Fibroblast of lung (primary cell): ENCODE measurements at places on chromosomes 3 and 15. TPM values are rescaled to one million over a fixed set of nuclear protein-coding genes. Genes with fewer than 3 reads are reported as not detected.

The ARF4 gene
- total RNA-seq: 121 and 173 TPM in 2 replicates

GRCh38 chr3:44077267-44077666 lies 164.4 kb upstream of the TOPAZ1 start:
- DNase-seq: no peak

GRCh38 chr3:108333961-108334360 lies 37.6 kb downstream of the HHLA2 start:
- no peak for DNase-seq

The GP5 gene
- total RNA-seq: under 0.01 and 0.17 TPM in 2 replicates

DNA sequence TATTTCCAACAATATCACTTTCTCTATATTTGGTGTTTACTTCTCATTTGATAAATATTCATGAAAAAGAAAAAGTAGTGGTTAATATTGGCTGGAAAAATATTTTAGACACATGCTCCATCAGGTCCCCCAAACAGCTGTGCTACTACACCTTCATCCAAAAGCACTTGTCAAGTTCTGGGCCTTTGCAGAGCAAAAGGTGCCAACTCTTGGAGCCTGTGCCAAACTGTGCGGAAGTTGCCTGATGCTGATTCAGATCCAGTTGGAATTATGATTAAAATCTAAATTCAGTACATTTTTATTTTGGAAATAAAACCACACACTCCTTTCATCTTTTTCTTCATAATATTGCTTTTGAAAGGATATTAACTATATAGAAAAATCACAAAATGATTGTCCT lies 1497.4 kb upstream of the CADM2 start:
- no peak for DNase-seq

GRCh38 chr3:155225417-155225816 lies 68.1 kb downstream of the STRIT1 start:
- no peak for DNase-seq

GRCh38 chr15:68173119-68173518 lies 32.0 kb downstream of the CALML4 start:
- no peak for DNase-seq

- peak; percentile 29 for DNase-seq
Observed at GRCh38 chr15:47412136-47412535, 305.2 kb upstream of the SEMA6D start.

The RPL15 gene
- total RNA-seq: 1,860 and 3,172 TPM in 2 replicates

DNA sequence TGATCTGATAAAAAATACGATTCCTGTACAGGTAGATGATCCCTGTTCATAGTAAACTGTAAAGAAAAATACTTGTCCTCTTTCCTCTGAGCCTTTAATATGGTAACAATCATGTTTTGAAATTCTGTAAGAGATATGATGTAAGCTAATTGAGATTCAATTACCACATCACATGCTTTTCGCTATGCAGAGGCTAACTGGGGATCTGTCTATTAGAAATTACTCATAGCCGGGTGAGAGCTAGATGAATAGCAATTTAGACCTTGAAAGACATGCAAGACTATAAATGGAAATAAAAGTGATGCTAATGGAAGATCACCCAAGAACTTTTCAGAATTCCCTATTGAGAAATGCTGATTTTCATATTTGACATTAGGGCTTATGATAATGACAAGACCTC lies 579.9 kb upstream of the ZNF717 start:
- no peak for DNase-seq

DNA sequence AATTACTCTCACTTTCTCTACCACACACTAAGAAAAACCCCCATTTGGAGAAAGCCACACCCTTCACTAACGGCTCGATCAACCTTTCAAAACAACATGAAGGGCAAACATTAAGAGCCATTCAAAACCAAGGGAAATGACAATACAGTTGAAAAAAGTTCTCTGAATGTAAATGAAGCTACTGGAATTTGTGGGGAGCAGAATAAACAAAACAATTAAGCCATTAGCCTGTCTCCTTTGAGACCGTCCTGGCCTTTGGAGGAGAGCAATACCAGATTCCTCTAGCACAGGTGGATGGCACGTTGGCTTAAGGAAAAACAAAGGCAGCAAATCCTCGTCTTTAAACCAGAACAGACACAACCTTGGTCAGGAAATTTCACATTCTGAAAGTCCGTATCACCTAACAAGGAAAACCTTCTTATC lies 18.7 kb downstream of the MYO1E start:
- DNase-seq: no peak

DNA sequence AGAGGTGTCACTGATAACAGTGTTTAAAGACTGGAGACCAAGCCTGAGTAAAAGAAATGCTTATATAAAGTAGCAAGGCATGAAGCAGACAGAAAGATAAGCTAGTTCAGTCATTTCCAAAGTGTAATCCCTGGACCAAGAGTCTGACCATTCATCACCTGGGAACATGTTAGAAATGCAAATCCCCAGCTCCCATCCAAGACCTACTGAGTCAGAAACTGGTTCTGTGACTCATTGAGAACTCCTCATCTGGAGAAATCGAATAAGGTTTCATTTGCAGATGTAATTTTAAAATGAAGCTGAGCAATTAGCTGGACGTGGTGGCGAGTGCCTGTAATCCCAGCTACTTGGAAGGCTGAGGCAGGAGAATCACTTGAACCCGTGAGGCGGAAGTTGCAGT lies 473.9 kb upstream of the UBE2E2 start:
- no peak for DNase-seq

GRCh38 chr3:171526869-171527268 lies 66.7 kb upstream of the TNIK start:
- peak; percentile 88 for DNase-seq

The COL7A1 gene
- 15.9 and 36.7 TPM in 2 replicates for total RNA-seq

DNA sequence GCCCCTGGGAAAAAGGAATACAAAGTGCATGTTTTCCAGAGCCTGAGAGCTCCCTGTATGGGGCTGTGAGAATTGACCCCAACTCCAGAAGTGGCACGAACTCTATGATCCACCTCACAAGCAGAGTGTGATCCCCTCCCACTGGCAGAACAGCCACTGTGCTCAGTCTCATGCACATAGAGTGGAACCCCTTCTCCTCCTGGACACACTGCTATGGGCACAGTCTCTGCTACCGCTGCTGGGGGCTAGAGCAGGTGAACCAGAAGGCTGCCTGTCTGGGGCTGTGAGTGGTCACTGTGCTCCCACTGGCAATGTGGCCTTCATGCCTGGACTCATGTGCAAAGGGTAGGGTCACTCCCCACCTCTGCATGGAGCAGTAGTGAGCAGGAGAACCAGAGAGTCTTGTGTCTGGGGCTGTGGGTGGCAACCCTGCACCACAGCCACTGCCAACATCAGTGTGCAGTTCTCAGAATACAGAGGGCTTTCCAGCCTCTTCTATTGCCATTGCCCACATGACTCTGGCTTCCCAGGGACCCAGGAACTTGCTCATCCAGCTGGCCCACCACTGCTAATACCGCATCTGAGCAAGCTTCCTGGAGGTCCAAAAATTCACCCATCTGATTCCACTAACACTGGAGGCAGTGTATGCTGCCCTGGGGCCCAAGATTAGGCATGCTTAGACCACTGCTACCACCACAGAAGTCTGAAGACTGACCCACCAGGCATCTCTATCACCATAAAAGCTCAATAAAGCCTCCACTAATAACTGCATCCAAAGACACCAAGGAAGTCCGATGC lies 343.7 kb upstream of the SOX14 start:
- no peak for DNase-seq

The TF gene
- total RNA-seq: under 0.01 and 0.33 TPM in 2 replicates

DNA sequence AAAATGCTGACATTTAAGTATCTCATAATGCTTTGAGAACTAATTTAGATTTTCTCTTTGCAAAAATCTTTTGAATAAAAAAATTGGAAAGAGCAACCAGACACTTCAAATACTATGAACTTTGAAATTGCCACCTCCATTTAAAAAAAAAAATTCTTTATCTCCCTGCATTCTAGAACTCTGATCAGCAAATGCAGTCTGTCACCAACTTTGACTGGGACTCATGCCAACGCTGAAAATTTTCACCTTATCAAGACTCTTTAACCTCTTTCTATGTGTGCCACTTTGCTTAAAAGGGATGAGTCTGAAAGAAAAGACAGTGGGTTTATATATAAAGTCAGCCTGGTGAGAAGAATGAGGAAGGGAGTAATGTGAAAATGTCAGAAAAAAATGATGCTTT lies 191.2 kb upstream of the ARPP21 start:
- no peak for DNase-seq

GRCh38 chr15:52233405-52233804 lies 42.2 kb upstream of the GNB5 start:
- DNase-seq: no peak

The LINGO1 gene
- total RNA-seq: not detected in 2 replicates

The TPM1 gene
- total RNA-seq: 224 and 279 TPM in 2 replicates

The TMEM45A gene
- 26.4 and 39.3 TPM in 2 replicates for total RNA-seq

GRCh38 chr3:126399351-126399735 lies 4.6 kb downstream of the CFAP100 start:
- DNase-seq: no peak

DNA sequence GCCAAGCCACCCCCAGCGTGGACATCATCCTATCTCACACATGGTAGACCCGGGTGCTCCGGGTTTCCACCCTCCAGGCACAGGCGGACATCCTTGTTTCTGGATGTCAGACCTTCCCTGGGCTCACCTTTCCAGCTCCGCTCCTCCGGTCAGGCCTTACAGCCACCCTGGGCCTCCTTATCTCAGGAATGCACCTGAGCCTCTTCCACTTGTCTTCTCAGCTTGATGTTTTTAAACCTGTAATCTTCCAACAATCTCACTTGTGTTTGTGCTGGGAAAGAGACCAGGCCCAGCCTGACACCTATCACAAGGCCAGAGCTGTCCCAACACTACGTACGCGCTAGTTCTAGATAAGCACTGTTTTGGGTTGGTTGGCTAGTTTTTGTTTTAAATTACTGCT lies 53.9 kb downstream of the NIPA2 start:
- no peak for DNase-seq

The MYL3 gene
- total RNA-seq: 0.50 and 0.51 TPM in 2 replicates

- DNase-seq: no peak
Observed at GRCh38 chr3:196216089-196216564, at the start of gene SLC51A. Gene SLC51A, plus strand, starts transcription at chr3:196216534. Its CDS starts 179 bp downstream, at chr3:196216713.

DNA sequence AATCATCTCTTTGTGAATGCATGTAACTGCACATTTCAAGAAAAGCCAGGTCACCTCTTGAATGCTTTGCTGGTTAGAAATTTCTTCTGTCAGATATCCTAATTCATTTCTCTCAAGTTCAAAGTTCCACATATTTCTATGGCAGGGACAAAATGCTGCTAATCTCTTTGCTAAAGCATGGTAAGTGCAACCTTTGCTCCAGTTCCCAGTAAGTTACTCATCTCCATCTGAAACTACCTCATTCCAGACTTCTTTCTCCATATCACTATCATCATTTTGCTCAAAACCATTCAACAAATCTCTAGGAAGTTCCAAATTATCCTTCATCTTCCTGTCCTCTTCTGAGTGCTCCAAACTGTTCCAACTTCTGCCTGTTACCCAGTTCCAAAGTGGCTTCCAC lies 230.6 kb downstream of the ZMAT3 start:
- no peak for DNase-seq

DNA sequence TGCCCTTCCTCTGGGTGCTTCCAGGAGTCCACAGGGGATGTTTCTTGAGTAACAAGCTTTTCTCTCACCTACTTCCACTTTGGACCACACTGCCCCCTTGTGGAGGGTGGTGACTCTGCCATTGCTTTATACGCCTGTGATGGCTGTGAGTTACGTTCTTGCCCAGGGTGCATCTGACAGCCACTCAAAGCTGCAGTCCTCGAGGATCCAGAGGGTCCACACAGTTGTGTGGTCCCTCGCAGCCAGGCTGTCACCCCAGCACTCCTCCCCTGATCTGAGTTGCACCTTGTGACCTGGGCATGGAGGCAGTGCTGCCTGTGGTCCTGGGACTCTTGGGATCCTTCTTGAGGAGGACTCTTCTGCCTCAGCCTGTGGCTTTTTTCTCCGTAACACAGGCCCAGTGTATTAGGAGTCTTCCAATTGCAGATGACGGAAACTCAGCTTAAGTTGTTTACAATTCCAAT lies 23.4 kb downstream of the FOXL2 start:
- peak; percentile 86 for DNase-seq

DNA sequence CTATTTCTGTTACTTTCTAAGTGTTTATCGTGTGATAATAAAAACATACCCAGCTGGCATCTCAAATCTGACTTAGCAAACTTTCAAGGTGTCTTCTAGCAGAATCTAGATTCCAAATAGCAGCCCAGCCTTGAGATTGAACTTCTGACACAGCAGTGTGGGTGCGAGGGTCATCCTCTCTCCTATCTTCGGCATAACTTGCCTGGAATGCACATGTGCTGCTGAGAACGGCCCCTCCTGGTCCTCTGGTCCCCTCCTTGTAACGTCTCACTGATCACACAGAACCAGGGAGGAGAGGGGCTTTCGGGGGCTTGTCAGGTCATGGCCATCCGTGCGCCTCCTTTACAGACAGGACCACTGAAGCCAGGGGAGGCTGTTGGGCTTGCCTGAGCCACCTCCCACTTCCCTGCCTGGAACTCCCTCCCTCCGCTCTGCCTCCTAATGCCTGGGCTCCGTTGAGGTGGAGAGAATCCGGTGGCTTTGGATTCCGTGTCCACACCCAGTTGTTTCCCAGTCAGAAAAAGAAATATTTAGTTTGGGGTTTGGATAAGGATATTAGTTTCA lies 344.4 kb upstream of the C2CD4B start:
- DNase-seq: no peak

The TMEM212 gene
- total RNA-seq: not detected in 2 replicates

- no peak for DNase-seq
Observed at GRCh38 chr3:184942735-184943134, 130.8 kb downstream of the VPS8 start.

DNA sequence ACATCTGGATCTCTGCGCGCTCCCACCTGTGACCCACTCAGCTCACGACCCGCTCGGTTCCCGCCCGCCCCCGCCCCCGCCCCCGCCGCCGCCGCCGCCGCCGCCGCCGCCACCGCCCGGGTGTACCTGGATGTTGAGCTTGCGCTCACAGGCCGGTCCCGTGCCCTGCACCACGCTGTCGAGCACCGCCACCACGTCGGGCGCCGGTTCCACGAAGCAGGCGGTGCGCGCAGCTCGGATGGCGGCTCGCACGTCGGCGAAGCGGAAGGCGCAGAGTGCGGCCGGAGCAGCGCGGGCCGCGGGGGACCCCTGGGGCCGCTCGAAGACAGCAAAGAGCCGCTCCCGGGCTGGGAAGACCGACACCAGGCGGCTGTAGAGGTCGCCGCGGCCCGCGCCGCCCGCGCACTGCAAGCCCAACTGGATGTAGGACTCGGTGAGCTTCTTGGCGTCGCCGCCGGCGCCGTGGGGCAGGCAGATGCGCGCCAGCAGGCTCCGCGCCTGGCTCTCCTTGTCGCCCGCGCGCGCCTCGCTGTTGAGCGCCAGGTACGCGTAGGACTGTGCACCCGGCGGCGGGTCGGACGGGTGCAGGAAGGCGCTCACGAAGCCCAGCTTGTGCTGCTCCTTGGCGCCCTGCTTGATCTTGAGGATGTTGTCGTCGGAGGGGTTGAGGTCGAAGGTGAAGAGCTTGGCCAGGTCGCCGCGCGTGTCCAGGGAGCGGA lies 1.1 kb downstream of the PLXND1 start:
- peak; percentile 47 for DNase-seq

- no peak for DNase-seq
Observed at GRCh38 chr15:72865486-72865885, 81.9 kb upstream of the ADPGK start.
